ENCODE measurements at places on chromosomes 2 and 18.

- H3K4me1 ChIP-seq, result peaks cover 9% of the 10 kb centered on the region
- no peaks in the 10 kb centered on the region for H3K36me3 ChIP-seq
- no peak for DNase-seq
Observed at GRCh38 chr2:100235098-100235497, 87.2 kb downstream of the LONRF2 start.

DNA sequence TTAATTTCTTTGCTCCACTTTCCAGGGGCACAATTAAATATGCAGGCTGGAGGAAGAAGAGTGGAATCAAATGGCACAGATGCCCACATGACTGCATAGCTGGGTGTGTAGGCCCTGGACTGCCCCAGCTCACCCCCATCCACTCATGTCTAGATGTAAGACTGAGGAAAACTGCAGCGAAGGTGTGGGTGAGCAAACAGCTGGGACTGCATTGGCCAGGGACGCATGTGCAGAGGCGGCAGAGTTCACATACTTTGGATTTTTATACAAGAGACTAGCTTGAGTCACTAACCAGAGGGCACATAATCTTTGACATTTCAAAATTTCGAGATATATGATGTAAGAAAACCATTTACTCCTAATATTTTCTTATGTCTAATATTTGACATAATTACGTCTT lies 60.1 kb downstream of the SPIRE1 start:
- H3K27me3 ChIP-seq, result no peaks in the 10 kb centered on the region
- H3K27ac ChIP-seq, result no peak overlapping the region
- H3K36me3 ChIP-seq, result peaks cover 2% of the 10 kb centered on the region
- H3K4me1 ChIP-seq, result peaks cover 45% of the 10 kb centered on the region
- no peak overlapping the region for H3K4me3 ChIP-seq

- no peak for DNase-seq
- H3K27me3 ChIP-seq, result no peaks in the 10 kb centered on the region
- H3K4me1 ChIP-seq, result no peaks in the 10 kb centered on the region
- no peaks in the 10 kb centered on the region for H3K36me3 ChIP-seq
- no peak overlapping the region for H3K4me3 ChIP-seq
- H3K27ac ChIP-seq, result no peak overlapping the region
Observed at GRCh38 chr2:78546843-78547242, 478.7 kb upstream of the REG3G start.

- H3K4me3 ChIP-seq, result no peak overlapping the region
- no peaks in the 10 kb centered on the region for H3K4me1 ChIP-seq
- no peak for DNase-seq
- no peaks in the 10 kb centered on the region for H3K36me3 ChIP-seq
- H3K27me3 ChIP-seq, result peaks cover 3% of the 10 kb centered on the region
Observed at GRCh38 chr2:74253306-74253970, 55.0 kb downstream of the MTHFD2 start.

DNA sequence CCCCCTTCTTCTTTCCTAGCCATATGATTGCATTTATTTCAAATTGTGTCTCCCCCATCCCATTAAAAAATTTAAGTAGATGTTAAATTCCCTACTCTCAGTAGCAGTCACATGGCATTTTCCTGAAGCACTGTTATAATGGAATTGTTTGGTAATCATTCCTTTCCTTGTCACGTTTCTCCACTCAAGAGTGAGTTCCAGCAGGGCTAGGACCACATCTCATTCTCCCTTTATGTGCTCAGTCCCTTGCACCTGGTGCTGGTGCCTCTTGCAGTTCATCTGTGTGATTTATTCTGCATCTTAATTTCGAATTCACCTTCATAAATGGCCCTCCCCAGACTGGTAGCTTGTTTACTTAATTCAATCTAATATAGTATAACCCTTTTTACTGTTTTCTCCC lies 70.3 kb upstream of the NOSTRIN start:
- H3K27me3 ChIP-seq, result no peaks in the 10 kb centered on the region
- no peak overlapping the region for H3K4me3 ChIP-seq
- H3K27ac ChIP-seq, result no peak overlapping the region

GRCh38 chr2:233059797-233060500 lies at the start of gene INPP5D:
Gene INPP5D, plus strand, starts transcription at chr2:233060342. Its CDS starts 137 bp downstream, at chr2:233060479.
- H3K4me1 ChIP-seq, result peaks cover 33% of the 10 kb centered on the region
- H3K27ac ChIP-seq, result peak within 1 kb of the TSS; percentile 88
- peak within 1 kb of the TSS; percentile 91 for H3K4me3 ChIP-seq
- peaks cover 25% of the 10 kb centered on the region for H3K36me3 ChIP-seq
- DNase-seq, result peak; percentile 75
- H3K27me3 ChIP-seq, result no peaks in the 10 kb centered on the region

DNA sequence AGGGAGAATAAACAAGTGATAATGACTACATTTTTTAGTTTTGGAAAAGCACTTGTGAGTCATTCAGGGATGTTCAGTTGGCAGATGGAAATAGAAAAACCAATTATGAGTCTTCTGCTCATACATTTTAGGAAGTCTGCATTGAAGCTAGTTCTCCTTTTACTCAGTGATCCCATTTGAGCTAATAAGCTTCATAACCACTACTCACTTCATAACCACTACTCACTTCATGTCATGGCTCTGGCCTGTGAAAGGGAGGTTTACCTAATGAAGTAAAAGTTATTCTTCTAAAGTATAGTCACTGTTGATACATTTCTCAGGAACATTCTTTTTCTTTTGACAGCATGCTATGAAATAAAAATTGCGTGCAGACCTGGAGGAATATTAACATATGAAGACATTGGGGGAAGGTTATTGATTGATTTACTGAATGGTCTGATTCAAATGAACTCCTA lies 948.7 kb downstream of the TSN start:
- no peaks in the 10 kb centered on the region for H3K27me3 ChIP-seq
- no peaks in the 10 kb centered on the region for H3K36me3 ChIP-seq
- no peak overlapping the region for H3K27ac ChIP-seq
- H3K4me1 ChIP-seq, result no peaks in the 10 kb centered on the region

- H3K36me3 ChIP-seq, result no peaks in the 10 kb centered on the region
- H3K27ac ChIP-seq, result no peak overlapping the region
- H3K4me3 ChIP-seq, result no peak overlapping the region
- no peaks in the 10 kb centered on the region for H3K4me1 ChIP-seq
- no peaks in the 10 kb centered on the region for H3K27me3 ChIP-seq
Observed at GRCh38 chr2:235034265-235035118, 82.7 kb downstream of the SH3BP4 start.

GRCh38 chr2:117957616-117958015 lies 56.3 kb downstream of the CCDC93 start:
- no peak overlapping the region for H3K4me3 ChIP-seq
- H3K4me1 ChIP-seq, result no peaks in the 10 kb centered on the region
- no peak for DNase-seq
- H3K27me3 ChIP-seq, result no peaks in the 10 kb centered on the region

DNA sequence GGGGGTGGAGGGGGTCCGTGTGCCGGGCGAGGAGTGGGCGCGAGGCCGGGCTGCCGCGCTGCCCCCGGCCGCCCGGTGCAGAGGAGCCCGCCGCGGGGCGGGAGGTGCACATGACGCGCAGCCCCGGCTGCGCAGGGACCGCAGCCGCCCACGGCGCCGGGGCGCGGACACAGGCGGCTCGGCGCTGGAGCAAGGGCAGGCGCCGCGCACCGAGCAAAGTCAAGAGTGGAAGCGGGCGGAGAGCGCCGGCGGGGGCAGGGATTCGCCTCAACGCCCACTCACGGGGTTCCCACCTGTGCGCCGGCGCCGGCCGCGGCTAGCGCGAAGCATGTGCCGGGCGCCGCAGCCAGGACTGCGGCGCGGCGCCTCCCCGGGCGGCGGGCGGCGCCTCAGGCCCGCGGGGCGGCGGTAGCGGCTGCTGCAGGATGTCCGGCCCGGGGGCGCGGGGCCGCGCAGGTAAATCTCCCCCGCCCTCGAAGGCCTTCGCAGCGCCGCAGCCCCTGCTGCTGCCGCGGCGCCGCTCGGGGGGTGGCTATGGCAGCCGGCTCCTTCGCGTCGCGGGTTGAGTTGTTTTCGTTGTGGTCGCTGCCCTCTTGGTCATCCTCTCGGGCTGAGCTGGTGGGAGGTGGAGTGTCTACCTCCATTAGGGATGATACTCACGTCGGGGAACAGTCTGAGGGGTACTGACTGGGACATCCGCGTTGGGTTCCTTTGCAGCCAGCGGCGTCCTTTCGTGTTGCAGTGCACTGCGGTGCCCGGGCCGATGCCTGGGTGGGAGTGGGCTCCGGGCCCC lies 216.3 kb upstream of the DTNA start:
- H3K4me3 ChIP-seq, result no peak overlapping the region
- no peak for DNase-seq
- H3K27me3 ChIP-seq, result peaks cover 38% of the 10 kb centered on the region

DNA sequence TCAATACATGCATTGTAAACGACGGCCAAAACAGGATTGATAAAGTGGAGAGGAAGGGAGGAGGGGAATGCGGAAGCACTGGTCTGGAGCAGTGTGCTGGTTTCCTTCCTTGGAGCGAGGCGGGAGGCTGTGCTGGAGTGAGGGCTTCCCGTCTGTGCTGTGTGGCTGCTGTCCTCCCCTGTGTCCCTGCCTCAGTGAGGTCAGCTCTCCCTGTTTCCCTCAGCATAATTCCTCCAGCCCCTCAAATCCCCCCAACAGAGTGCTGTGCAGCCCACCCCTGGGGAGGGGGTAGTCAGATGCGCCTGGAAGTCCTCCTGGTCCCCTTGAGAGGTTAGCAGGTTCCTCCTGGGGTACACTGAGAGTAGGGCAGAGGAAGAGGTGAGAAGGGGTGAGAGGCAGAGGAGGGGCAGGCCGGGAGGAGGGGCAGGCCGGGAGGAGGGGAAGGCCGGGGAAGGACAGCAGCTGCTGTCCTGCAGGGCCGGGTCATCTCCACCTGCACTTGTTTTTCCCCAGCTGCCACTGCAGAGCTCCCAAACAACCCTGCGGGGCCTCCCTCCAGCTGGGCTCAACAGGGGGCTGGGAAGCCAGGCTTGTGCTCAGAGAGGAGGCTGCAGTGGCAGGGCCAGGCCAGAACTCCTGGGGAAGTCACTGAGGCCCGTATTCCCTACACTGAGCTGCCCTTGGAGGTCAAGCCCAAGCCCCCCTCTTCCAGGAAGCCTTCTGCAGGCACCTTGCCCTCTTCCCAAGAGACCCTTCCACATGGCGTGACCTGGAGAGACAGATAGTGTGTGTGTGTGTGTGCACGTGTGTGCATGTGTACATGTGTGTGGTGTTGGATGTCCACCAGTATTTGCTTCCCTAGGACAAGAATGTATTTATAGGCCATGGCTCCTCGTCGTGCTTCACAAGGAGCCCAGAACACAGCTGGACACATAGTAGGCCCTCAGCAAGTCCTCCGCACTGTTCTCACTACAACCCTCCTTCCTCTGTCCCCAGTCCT lies 13.2 kb upstream of the ATP6V1B1 start:
- no peak for DNase-seq
- H3K36me3 ChIP-seq, result no peaks in the 10 kb centered on the region
- no peaks in the 10 kb centered on the region for H3K4me1 ChIP-seq
- H3K4me3 ChIP-seq, result no peak overlapping the region
- peaks cover 13% of the 10 kb centered on the region for H3K27me3 ChIP-seq

- H3K4me1 ChIP-seq, result no peaks in the 10 kb centered on the region
- no peak overlapping the region for H3K27ac ChIP-seq
- H3K27me3 ChIP-seq, result no peaks in the 10 kb centered on the region
- no peak overlapping the region for H3K4me3 ChIP-seq
Observed at GRCh38 chr2:43328133-43328532, 101.7 kb upstream of the ZFP36L2 start.

GRCh38 chr2:96869281-96869821 lies 529 bp downstream of the SEMA4C start:
- H3K27ac ChIP-seq, result no peak overlapping the region
- peaks cover 22% of the 10 kb centered on the region for H3K4me1 ChIP-seq
- peaks cover 17% of the 10 kb centered on the region for H3K36me3 ChIP-seq
- DNase-seq, result no peak
- peaks cover 6% of the 10 kb centered on the region for H3K27me3 ChIP-seq
- H3K4me3 ChIP-seq, result no peak overlapping the region

DNA sequence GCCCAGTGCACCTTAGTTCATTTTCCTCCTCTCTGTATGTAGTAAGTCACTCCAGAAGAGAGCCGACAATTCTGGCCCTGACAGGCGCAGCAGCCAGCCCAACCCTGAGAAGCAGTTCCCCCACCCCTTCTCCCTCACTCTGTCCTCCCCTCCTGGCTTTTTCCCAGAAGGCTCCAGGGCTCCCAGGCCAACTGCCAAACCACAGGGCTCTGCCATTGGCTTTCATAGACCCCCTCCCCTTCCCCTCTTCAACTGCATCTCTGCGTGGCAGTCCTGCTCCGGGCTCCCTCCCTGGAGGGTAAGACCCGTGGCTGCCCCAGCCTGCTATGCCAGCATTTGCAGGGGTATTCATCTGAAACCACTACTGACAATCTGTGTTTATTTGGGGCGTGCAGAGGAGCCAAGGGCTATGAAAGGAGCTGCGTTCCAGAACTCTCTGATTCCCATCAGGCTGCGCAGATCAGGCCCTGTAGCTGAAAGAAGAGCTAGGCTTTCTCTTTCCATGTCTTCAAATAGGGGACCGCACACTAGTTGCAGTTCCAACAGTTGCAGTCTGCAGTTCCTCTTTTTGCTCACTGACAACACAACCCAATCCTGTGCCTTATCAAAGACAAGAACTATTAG lies 388.6 kb upstream of the TNP1 start:
- DNase-seq, result no peak
- no peaks in the 10 kb centered on the region for H3K36me3 ChIP-seq
- H3K4me1 ChIP-seq, result peaks cover 8% of the 10 kb centered on the region
- peaks cover 23% of the 10 kb centered on the region for H3K27me3 ChIP-seq

DNA sequence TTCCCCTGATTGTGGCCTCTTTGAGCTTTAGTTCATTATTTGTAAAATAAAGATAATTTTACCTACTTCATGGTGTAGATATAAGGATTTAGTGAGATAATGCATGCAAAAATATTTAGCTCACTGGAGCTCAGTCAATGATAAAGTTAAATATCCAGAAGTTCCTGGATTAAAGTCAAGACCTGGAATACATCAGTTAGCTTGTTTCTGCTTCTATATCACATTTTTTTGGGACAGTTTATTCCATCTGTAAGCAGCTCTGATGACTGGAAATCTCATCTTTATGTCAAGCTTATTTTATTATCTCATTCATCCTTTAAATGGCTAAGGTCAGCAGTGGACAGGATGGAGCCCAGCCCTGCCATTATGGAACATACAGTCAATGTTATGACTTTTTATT lies 152.0 kb downstream of the EVA1A start:
- DNase-seq, result no peak
- H3K36me3 ChIP-seq, result no peaks in the 10 kb centered on the region
- no peak overlapping the region for H3K27ac ChIP-seq

GRCh38 chr2:139259422-139260051 lies 479.3 kb upstream of the NXPH2 start:
- no peaks in the 10 kb centered on the region for H3K4me1 ChIP-seq
- no peak for DNase-seq
- no peaks in the 10 kb centered on the region for H3K27me3 ChIP-seq
- no peak overlapping the region for H3K4me3 ChIP-seq
- no peak overlapping the region for H3K27ac ChIP-seq

- no peak overlapping the region for H3K4me3 ChIP-seq
- DNase-seq, result no peak
- H3K27ac ChIP-seq, result no peak overlapping the region
Observed at GRCh38 chr2:222622910-222623309, 33.0 kb downstream of the FARSB start.

GRCh38 chr2:109636317-109636716 lies 22.2 kb downstream of the SOWAHC start:
- H3K4me3 ChIP-seq, result no peak overlapping the region
- H3K36me3 ChIP-seq, result no peaks in the 10 kb centered on the region
- no peak for DNase-seq
- no peak overlapping the region for H3K27ac ChIP-seq
- H3K4me1 ChIP-seq, result peaks cover 5% of the 10 kb centered on the region

Measured in activated T-helper 2 cell treated with anti-CD3 and anti-CD28 coated beads, Interferon-gamma antibody, Interleukin-2, Interleukin-4, amounts not matched to agents 10 μg/mL and 5 μg/mL and 100 μg/mL, durations not matched to agents 14 hours and 24 hours and 36 hours (primary cell).